ENCODE measurements at places on chromosomes 5 and 9. TPM values are rescaled to one million over a fixed set of nuclear protein-coding genes. Genes with fewer than 3 reads are reported as not detected.

GRCh38 chr5:3349704-3350565 lies 245.7 kb upstream of the IRX1 start:
- H3K4me3 ChIP-seq, result no peak overlapping the region
- H3K27me3 ChIP-seq, result no peaks in the 10 kb centered on the region
- DNase-seq, result no peak
- no peaks in the 10 kb centered on the region for H3K4me1 ChIP-seq
- no peak overlapping the region for H3K27ac ChIP-seq

NEUROG1 gene
- not detected for total RNA-seq

GRCh38 chr9:757246-757881 lies 84.1 kb upstream of the DMRT1 start:
- no peak overlapping the region for H3K27ac ChIP-seq
- no peaks in the 10 kb centered on the region for H3K4me1 ChIP-seq
- peak; percentile 10 for DNase-seq
- H3K4me3 ChIP-seq, result no peak overlapping the region
- no peaks in the 10 kb centered on the region for H3K36me3 ChIP-seq

SLC36A3 gene
- total RNA-seq, result not detected

- no peak overlapping the region for H3K27ac ChIP-seq
- H3K4me1 ChIP-seq, result no peaks in the 10 kb centered on the region
- no peak for DNase-seq
- H3K36me3 ChIP-seq, result no peaks in the 10 kb centered on the region
- H3K4me3 ChIP-seq, result no peak overlapping the region
Measured at GRCh38 chr5:147675168-147675567, 107.4 kb downstream of the JAKMIP2 start.
